CD4-positive, CD25-positive, alpha-beta regulatory T cell (primary cell): ENCODE measurements at places on chromosomes 4 and X. TPM values are rescaled to one million over a fixed set of nuclear protein-coding genes. Genes with fewer than 3 reads are reported as not detected.
A peak's percentile ranks its signal among the peaks of the same experiment; 100 is the strongest.

CABS1 gene
- polyA plus RNA-seq, result not detected

YIPF7 gene
- not detected for polyA plus RNA-seq

PCDH19 gene
- polyA plus RNA-seq, result not detected

MCF2 gene
- polyA plus RNA-seq, result not detected

PAGE5 gene
- 2.6 TPM for polyA plus RNA-seq

GLRB gene
- not detected for polyA plus RNA-seq

SORBS2 gene
- not detected for polyA plus RNA-seq

SHROOM2 gene
- polyA plus RNA-seq, result not detected

GABRB1 gene
- polyA plus RNA-seq, result not detected

ARSJ gene
- not detected for polyA plus RNA-seq

NXF2 gene
- polyA plus RNA-seq, result not detected

- no peaks in the 10 kb centered on the region for H3K4me1 ChIP-seq
- no peak overlapping the region for H3K27ac ChIP-seq
- no peak for DNase-seq
- no peaks in the 10 kb centered on the region for H3K27me3 ChIP-seq
Observed at GRCh38 chr4:141684785-141685184, 48.4 kb downstream of the IL15 start.

- peaks cover 18% of the 10 kb centered on the region for H3K36me3 ChIP-seq
- peak overlapping the region; percentile 85 for H3K4me3 ChIP-seq
- DNase-seq, result peak; percentile 48
- H3K27ac ChIP-seq, result peak overlapping the region; percentile 85
Observed at GRCh38 chrX:15334561-15334960, 762 bp downstream of the PIGA start.

- peak overlapping the region; percentile 41 for H3K27ac ChIP-seq
- H3K4me1 ChIP-seq, result peaks cover 32% of the 10 kb centered on the region
Observed at GRCh38 chrX:7085879-7086278, 61.6 kb upstream of the STS start.

DNA sequence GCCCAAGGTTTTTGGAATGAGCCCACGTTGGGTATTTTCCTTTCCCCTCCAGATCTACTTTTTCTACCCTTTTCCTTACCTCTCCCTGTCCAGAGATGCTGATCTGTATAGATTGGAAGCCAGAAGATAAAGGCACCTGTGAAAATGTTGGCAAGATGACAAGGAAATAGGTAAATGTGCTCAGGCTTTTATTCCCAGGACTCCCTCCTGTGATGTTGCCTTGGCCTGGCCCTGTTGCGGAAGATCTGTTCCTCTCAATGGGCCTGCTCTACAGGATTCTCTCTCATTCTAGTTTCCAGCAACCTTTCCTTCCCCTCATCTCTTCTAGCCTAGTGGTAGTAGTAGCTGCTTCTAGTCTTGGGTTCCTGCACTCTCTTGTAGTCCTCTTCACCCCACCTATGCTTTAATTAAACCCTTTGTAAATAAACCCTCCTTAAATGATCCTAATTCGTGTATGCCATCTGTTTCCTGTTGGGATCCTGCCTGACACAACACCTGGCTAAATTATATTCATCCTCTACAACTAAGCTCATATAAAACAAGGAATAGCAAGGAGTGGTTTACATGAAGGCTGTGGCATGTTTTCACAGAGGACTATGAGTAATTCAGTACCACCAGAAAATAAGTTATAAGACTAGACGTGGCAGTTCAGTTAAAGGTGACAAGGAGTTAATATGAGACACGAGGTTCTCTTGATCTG is 95.7 kb upstream of the MAOA start:
- no peaks in the 10 kb centered on the region for H3K27me3 ChIP-seq
- DNase-seq, result no peak
- no peaks in the 10 kb centered on the region for H3K36me3 ChIP-seq
- no peak overlapping the region for H3K4me3 ChIP-seq
- no peak overlapping the region for H3K27ac ChIP-seq

- H3K36me3 ChIP-seq, result no peaks in the 10 kb centered on the region
- H3K27me3 ChIP-seq, result no peaks in the 10 kb centered on the region
- no peaks in the 10 kb centered on the region for H3K4me1 ChIP-seq
- no peak overlapping the region for H3K4me3 ChIP-seq
- DNase-seq, result no peak
- H3K27ac ChIP-seq, result no peak overlapping the region
Observed at GRCh38 chrX:119045884-119046283, 26.9 kb upstream of the CT47C1 start.

DNA sequence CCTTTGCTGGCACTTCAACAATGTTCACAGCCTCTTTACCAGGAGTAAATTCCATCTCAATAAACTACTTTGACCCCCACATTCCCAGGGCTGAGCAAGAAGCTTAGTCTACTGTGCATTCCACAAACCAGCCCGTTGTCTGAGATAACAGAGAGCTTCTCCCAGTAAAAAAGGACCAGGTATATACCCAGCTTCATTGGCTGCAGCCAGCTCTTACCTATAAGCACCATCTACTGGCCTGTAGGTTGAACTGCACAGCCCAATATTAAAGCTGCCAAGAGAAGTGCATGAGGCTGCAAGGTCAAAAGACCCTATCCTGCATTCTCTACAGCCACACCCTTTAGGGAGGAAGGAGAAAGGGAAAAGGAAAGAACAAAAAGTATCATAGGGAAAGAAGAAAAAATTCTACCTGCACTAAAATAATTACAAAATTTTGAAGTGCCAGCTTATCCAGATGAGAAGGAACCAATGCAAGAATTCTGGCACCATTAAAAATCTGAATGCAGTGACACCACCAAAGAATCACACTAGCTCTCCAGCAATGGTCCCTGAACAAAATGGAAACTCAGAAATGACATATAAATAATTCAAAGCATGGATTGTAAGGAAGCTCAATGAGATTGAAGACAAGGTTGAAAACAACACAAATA is 45.7 kb upstream of the INTU start:
- DNase-seq, result no peak
- no peaks in the 10 kb centered on the region for H3K27me3 ChIP-seq
- H3K27ac ChIP-seq, result no peak overlapping the region
- H3K4me3 ChIP-seq, result no peak overlapping the region
- no peaks in the 10 kb centered on the region for H3K36me3 ChIP-seq

DNA sequence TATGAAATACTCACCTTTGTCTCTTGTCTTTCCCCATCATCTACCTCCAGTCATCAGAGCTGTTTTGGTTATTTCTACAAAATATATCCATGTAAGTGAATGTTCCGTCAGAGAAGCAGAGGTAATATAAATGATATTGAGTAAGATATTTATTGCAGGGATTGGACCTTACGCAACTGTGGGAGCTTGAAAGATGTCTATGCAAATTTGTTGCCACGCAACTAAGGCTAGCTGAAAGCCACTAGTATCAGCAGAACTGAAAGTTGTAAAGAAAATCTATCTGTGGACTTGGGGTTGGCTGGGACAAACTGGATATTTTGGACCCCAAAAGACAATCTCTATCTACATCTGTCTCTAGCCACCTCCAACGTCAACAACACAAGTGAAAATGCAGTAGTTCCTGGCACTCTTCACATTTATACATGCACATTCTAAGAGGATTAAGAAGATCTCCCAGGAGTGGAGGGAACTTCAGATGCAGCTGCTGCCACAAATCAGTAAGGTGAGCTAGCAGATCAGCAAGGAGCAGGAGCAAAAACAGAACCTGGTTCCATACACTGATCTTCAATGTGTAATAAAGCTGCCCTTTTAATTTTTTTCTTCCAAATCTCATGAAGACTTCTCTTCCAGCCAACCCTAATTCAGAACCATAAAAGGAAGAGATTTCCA is 8.5 kb upstream of the CCSER1 start:
- H3K4me3 ChIP-seq, result no peak overlapping the region
- H3K36me3 ChIP-seq, result no peaks in the 10 kb centered on the region
- H3K27me3 ChIP-seq, result no peaks in the 10 kb centered on the region

DNA sequence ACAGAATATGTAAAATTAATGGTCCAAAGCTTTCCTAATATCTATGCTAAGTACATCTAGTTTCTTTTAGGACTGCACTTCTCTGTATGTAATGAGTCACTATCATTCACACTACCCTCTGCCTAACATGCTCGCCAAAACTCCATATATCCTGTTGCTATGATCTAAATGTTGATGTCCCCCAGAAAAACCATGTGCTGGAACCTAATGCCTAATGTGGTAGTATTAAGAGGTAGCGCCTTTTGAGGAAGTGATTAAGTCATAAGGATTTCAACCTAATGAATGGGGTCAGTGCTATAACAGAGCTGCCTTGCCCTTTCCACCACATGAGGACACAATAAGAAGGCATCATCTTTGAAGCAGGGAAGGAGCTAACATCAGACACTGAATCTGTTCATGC is 34.9 kb upstream of the NFKB1 start:
- no peak for DNase-seq
- no peak overlapping the region for H3K4me3 ChIP-seq
- H3K4me1 ChIP-seq, result peaks cover 6% of the 10 kb centered on the region
- H3K27ac ChIP-seq, result no peak overlapping the region
- no peaks in the 10 kb centered on the region for H3K27me3 ChIP-seq

DNA sequence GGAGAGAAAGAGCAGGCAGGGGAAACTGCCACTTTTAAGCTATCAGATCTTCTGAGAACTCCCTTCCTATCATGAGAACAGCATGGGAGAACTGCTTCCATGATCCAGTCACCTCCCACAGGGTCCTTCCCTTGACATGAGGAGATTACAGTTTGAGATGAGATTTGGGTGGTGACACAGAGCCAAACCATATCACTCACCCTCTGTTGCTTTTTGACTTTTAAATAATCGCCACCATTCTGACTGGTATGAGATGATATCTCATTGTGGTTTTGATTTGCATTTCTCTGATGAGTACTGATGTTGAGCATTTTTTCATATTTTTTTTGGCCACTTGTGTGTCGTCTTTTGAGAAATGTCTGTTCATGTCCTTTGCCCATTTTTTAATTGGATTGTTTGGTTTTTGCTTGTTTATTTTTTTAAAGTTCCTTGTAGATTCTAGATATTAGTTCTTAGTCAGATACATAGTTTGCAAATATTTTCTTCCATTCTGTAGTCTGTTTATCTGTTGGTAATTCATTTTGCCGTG is 6.5 kb upstream of the PAQR3 start:
- no peak overlapping the region for H3K27ac ChIP-seq
- H3K4me1 ChIP-seq, result no peaks in the 10 kb centered on the region
- H3K4me3 ChIP-seq, result no peak overlapping the region
- peaks cover 29% of the 10 kb centered on the region for H3K27me3 ChIP-seq
- peak; percentile 24 for DNase-seq

- H3K27me3 ChIP-seq, result no peaks in the 10 kb centered on the region
- no peaks in the 10 kb centered on the region for H3K36me3 ChIP-seq
- H3K4me3 ChIP-seq, result no peak overlapping the region
- no peaks in the 10 kb centered on the region for H3K4me1 ChIP-seq
- H3K27ac ChIP-seq, result no peak overlapping the region
- no peak for DNase-seq
Observed at GRCh38 chrX:94914235-94914634, 1240.2 kb downstream of the FAM133A start.

DNA sequence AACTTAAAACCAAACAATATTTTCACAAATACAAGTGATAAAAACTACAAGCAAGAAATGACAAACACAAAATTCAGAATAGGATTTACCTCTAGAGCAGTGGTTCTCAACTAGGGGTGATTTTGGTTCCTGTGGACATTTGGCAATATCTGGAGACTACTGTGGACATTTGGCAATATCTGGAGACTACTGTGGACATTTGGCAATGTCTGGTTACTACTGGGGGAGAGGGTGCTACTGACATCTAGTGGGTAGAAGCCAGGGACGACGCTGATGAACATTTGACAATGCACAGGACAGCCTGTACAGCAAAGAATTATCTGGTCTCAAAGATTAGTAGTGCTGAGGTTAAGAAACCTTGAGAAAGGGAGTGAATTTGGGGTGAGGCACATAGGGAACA is 169.8 kb downstream of the CLCN4 start:
- DNase-seq, result no peak
- H3K36me3 ChIP-seq, result no peaks in the 10 kb centered on the region
- H3K4me1 ChIP-seq, result no peaks in the 10 kb centered on the region
- no peak overlapping the region for H3K4me3 ChIP-seq
- no peaks in the 10 kb centered on the region for H3K27me3 ChIP-seq
- H3K27ac ChIP-seq, result no peak overlapping the region

DNA sequence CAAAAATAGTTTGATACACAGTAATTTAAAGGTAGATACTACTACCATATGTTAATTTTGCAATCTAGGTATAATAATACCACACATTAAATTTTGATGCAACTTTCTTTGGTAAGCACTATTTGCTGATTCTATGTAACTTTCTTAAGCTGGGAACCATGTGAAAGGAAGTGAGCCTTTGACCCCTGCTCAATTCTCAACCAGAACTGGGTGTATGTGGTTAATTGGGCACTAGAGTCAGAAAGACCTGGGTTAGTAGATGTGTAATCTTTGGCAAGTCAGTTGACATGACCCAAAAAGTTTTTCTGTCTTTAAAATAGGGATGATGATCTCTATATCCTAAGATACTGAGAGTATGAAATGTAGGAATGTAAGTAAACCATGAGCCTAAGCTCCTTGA is 22.4 kb downstream of the TLR2 start:
- no peak overlapping the region for H3K27ac ChIP-seq
- H3K4me3 ChIP-seq, result no peak overlapping the region
- no peak for DNase-seq
- no peaks in the 10 kb centered on the region for H3K4me1 ChIP-seq

DNA sequence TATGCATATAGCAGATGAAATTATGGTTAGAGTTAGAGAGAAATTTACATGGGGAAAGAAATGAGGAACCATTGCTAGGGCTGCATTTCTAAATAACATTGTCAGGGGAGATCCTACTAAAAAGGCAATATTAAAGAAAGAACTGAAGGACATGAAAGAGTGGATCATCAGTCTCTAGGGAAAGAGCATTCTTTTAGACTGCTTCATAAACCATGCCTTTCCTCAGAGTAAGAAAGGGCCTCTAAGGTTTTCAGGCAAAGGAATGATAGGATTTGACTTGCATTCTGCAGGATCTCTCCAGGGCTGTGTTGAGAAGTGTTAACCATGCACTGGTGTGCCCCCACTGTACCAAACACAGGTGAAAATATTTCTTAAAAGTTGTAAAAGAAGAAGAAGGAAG is 385.4 kb upstream of the MAD2L1 start:
- H3K27me3 ChIP-seq, result no peaks in the 10 kb centered on the region
- no peak overlapping the region for H3K27ac ChIP-seq
- no peaks in the 10 kb centered on the region for H3K4me1 ChIP-seq

DNA sequence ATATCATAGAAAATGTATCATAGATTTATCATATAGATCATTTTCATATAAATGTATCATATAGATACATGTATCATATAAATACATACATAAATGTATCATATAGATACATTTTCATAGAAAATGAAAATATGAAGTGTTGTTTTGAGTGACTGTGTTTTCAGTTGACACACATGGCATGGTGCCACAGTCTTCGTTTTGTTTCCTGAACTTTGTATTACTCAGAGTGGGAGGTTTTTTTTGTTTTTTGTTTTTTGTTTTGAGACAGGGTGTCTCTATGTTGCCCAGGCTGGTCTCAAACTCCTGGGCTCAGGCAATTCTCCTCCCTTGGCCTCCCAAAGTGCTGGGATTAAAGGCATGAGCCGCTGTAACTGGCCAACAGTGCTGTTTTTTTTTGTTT is 3.9 kb downstream of the RBM10 start:
- no peak overlapping the region for H3K4me3 ChIP-seq
- no peaks in the 10 kb centered on the region for H3K27me3 ChIP-seq
- no peak for DNase-seq
- H3K4me1 ChIP-seq, result peaks cover 12% of the 10 kb centered on the region

- no peaks in the 10 kb centered on the region for H3K27me3 ChIP-seq
- H3K4me1 ChIP-seq, result peaks cover 45% of the 10 kb centered on the region
- H3K36me3 ChIP-seq, result no peaks in the 10 kb centered on the region
- DNase-seq, result no peak
- H3K27ac ChIP-seq, result no peak overlapping the region
Observed at GRCh38 chr4:80498725-80499124, 163.2 kb downstream of the CFAP299 start.

GRCh38 chr4:2932951-2933565 is 30.1 kb downstream of the NOP14 start:
- DNase-seq, result no peak
- H3K27me3 ChIP-seq, result no peaks in the 10 kb centered on the region
- no peak overlapping the region for H3K4me3 ChIP-seq
- peak overlapping the region; percentile 72 for H3K27ac ChIP-seq
- H3K36me3 ChIP-seq, result peaks cover 24% of the 10 kb centered on the region
